ENCODE measurements at places on chromosomes 3 and 15.

- DNase-seq: no peak
Observed at GRCh38 chr3:134277066-134277660, 26.5 kb upstream of the RYK start.

GRCh38 chr3:176566757-176567156 is 630.5 kb downstream of the TBL1XR1 start:
- no peak for DNase-seq

GRCh38 chr15:50764461-50765194 is 878 bp downstream of the SPPL2A start:
- peak; percentile 57 for DNase-seq

DNA sequence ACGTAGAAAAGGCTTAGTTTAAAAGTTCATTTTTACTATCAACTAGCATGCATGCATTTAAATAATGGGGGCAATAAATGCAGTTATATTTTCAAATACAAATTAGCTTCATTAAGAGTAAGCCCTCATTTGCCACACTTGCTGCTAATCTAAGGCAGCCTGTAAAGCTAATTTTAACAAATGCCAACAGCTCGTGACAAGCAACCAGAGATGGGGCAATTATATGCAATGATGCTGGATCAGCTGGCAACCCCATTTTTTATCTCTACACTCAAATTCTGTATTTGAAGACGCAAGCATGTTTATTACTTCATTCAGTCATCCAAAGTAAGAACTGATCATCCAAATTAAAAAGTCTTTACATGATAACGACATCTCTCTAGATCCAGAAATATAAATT is 12.1 kb downstream of the RFTN1 start:
- DNase-seq: no peak

- DNase-seq: no peak
Observed at GRCh38 chr15:58510715-58511598, 79.2 kb downstream of the LIPC start.

- DNase-seq: no peak
Observed at GRCh38 chr3:170437176-170437575, 18.5 kb downstream of the CLDN11 start.

DNA sequence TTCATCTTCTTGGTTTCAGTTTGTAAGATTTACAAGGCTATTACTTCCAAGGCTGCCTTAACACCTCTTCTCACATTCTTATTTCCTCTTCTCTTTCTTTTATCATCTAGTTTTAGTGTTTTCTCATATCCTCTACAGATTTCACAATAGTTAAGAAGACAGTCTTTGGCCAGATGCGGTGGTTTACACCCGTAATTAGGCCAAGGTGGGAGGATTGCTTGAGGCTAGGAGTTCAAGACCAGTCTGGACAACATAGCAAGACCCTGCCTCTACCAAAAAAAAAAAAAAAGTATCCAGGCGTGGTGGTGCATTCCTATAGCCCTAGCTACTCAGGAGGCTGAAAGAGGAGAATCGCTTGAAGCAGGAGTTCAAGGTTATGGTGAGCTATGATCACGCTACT is 3.5 kb upstream of the ALDH1A2 start:
- no peak for DNase-seq

- no peak for DNase-seq
Observed at GRCh38 chr15:31605467-31605931, 278.9 kb downstream of the KLF13 start.

- DNase-seq: no peak
Observed at GRCh38 chr15:92953566-92953965, 53.4 kb downstream of the CHD2 start.

GRCh38 chr3:190065204-190065603 is 55.5 kb downstream of the P3H2 start:
- DNase-seq: no peak

DNA sequence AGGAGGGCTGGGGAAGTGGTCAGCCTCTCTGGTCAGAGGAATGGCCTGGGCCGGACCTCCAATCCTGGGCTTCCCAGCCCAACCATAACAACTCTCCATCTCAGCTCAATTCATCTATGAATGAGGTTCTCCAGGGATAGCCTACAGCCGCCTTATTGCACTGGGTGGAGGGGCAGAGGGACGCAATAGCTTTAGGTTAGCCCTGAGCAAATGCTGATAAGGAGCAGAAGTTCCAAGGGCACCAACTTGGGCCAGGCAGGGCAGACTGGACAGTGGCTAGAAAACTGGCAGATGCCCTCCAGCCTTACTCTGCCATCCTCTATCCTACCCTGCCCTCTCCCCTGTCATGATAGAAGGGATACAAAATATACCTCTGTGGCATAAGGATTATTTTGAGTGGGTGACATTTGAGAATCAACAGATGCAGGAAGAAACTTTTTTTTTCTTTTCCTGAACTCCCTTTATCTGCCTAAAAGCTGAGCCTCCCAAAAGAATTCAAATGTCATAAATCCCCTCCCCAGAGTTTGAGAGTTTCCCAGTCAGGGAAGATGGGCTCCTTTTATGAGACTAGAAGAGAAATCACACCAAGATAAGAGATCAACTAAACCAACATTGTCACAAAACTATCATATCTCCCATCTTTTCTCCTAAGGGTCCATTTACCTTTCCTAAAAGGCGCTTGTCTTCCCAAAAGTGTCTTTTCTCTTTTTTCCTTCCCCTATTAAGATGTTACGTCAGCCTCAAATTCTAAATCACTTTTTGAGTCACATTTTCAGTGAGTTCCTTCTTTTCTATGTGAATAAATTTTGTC is 40.4 kb upstream of the C15orf39 start:
- DNase-seq: no peak

DNA sequence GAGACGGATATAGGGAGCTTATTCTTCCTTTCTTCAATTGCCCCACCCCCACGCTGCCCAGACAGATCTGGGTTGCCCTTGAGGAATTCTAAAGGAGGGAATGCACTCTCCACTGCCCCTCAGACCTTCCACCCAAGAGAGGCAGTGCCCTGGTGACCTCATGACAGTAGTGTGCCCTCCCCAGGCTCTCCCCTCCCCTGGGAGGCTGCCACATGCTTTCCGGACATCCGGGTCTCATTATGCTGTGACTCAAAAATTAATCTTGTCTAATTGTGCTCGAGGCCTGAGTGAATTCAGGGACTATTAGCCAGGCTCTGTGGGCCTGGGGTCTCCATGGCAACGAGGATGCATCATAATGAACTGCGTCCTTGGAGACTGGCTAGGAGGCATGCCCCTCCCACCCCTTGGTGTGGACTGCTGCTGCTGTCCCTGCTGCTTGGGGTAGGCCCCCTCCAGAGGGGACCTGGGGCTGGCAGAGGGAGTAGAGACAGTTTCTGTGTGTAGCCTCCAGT is 20.8 kb downstream of the CORO2B start:
- DNase-seq: no peak

- DNase-seq: no peak
Observed at GRCh38 chr15:74383286-74383685, 15.8 kb upstream of the CYP11A1 start.

- peak; percentile 58 for DNase-seq
Observed at GRCh38 chr3:149480326-149481017, 6.0 kb downstream of the TM4SF4 start.
